Aorta (tissue), 5 donors: ENCODE measurements at places on chromosomes 12 and 14. TPM values are rescaled to one million over a fixed set of nuclear protein-coding genes. Genes with fewer than 3 reads are reported as not detected.

The LRFN5 gene
- 0.94 TPM for total RNA-seq

DNA sequence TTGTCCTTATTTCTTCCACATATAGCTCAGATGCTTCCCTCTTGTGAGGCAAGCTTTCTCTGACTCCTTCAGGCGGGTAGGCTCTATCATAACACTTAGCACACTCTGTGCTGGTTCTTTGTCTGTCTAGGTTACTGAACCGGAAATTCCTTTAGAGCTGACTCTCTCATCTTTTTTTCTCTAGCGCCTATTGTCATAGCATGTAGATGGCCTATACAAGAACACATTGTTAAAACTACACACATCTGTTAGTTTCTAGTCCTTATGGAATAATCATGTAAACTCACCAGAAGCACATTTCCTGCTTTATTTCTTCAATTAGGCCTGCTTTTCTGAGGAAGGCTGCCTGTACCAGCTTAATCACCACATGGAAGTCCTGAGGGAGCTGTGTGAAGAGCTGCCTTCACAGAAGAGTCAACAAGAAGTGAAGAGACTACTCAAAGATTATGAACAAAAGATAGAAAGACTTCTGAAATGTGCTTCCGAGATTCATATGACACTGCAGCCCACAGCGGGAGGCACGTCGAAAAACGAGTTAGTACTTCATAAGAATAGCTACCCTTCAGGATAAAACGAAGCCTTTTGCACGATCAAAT, 143.9 kb downstream of the SYNE2 start:
- DNase-seq: no peak

The SLC6A12 gene
- total RNA-seq: 1.3 TPM

DNA sequence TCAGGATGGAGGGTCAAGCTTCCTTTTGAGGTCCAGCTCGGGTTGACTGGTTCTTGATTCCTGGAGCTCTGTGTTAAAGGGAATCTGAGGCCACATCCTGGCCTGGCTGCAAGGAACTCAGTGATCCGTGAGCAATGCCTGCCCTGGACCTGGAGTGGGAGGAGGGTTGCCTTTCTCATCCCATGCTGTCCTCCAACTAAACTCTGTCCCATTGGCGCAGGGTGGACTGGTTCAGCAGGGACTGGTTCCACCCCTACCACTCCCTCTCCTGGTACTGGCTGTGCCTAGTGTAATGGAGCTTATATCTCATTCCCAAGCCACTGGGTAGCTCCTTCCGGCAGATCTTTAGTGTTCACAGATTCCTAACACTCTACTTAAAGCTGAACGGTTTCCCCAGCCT, 3.9 kb upstream of the CMKLR1 start:
- DNase-seq: no peak

DNA sequence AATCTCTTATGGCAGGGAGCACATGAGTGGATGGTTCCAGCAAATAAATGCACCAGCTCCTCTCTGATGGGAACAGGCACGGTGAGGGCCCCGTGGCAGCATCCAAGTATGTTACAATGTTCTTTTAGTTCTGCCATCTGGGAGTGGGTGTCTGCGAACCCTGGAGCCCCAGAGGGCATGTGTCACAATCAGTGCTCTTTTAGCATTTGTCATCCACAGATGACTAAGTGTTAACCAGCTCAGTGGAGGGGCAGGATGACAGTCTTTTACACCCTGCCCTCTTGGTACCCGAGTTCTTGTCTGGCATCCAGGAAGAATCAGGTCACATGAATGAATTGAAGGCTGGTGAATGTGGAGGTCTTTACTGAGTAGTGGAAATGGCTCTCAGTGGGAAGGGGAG, 560.4 kb upstream of the FLRT2 start:
- no peak for DNase-seq
